ENCODE measurements at places on chromosomes 1 and 21.

- no peak for DNase-seq
Measured at GRCh38 chr21:21324297-21324696, 326.1 kb downstream of the NCAM2 start.

GRCh38 chr1:19800076-19800804, 524 bp upstream of the TMCO4 start:
- peak; percentile 42 for DNase-seq

- no peak for DNase-seq
Measured at GRCh38 chr1:205326812-205327466, 5.4 kb upstream of the NUAK2 start.

- DNase-seq = no peak
Measured at GRCh38 chr1:64480999-64481772, 11.3 kb downstream of the CACHD1 start.
